ENCODE measurements at places on chromosomes 1 and 21.

GRCh38 chr1:215992620-215993019, 425.5 kb downstream of the KCTD3 start:
- peak; percentile 40 for DNase-seq

- peak; percentile 82 for DNase-seq
These were observed at the start of gene CDC42BPA for GRCh38 chr1:227318016-227318852. Gene CDC42BPA (minus strand): TSS chr1:227318492. CDS start chr1:227317182, 1,310 bp downstream.

- DNase-seq = no peak
These were observed 143.9 kb downstream of the SIPA1L2 start for GRCh38 chr1:232486006-232486405.

GRCh38 chr21:36584980-36585940, 105.3 kb upstream of the CLDN14 start:
- DNase-seq = no peak

GRCh38 chr1:206833801-206834200, 31.6 kb upstream of the IL20 start:
- DNase-seq = no peak

GRCh38 chr1:204460346-204460745, 34.3 kb downstream of the PIK3C2B start:
- DNase-seq = no peak

- DNase-seq = no peak
These were observed 3.2 kb downstream of the NIT1 start for GRCh38 chr1:161121042-161121650.
